Stimulated activated CD8-positive, alpha-beta memory T cell treated with anti-CD3 and anti-CD28 coated beads, Interleukin-4, amount 100 ng/mL, for 1 hour (primary cell): ENCODE measurements at places on chromosomes 12 and 14.

- DNase-seq: no peak
Measured at GRCh38 chr14:53391156-53391555, 238.0 kb upstream of the DDHD1 start.

GRCh38 chr12:12822886-12823285 is 9.7 kb downstream of the DDX47 start:
- DNase-seq: no peak

GRCh38 chr12:47652521-47653234 is 53.2 kb downstream of the RPAP3 start:
- DNase-seq: no peak

DNA sequence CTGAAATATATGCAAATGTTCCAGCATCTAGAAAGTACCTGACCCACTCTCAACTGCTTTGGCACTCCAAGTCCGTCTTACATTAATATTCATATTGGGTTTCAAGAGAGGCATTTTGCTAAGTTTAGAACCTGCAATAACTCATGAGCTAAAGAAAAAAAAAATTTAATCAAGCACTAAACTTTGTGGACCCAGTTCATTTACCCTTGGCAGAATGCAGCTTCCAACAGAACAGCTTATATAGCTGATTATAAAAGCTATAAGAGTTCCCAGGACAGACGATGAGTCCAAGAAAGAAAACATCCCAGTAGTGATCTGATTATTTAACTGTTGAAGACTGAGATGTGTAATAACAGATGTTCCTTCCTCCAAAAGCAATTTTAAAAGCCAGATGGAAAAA is 592.0 kb downstream of the KCNH5 start:
- no peak for DNase-seq

DNA sequence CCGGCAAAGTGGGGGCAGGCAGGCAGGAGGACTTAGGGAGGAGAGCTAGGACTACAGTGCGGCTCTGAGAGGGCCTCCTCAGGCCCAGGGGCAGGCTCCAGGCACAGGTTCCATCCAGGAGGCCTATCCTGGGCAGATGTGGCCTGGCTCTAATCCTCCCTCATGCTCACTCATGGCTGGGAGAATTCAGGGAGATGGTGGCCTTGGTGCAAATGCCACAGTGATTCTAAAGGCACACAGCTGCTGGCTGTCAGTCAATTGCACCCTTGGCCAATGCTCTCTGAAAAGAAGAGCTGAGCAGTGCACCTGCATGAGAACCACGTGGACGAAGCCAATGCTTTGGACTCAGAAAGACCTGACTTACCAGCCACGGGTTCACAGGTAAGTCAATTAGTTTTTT is 89.6 kb downstream of the C12orf75 start:
- DNase-seq: no peak

- no peak for DNase-seq
Measured at GRCh38 chr12:52946334-52946733, 2.6 kb upstream of the KRT18 start.

DNA sequence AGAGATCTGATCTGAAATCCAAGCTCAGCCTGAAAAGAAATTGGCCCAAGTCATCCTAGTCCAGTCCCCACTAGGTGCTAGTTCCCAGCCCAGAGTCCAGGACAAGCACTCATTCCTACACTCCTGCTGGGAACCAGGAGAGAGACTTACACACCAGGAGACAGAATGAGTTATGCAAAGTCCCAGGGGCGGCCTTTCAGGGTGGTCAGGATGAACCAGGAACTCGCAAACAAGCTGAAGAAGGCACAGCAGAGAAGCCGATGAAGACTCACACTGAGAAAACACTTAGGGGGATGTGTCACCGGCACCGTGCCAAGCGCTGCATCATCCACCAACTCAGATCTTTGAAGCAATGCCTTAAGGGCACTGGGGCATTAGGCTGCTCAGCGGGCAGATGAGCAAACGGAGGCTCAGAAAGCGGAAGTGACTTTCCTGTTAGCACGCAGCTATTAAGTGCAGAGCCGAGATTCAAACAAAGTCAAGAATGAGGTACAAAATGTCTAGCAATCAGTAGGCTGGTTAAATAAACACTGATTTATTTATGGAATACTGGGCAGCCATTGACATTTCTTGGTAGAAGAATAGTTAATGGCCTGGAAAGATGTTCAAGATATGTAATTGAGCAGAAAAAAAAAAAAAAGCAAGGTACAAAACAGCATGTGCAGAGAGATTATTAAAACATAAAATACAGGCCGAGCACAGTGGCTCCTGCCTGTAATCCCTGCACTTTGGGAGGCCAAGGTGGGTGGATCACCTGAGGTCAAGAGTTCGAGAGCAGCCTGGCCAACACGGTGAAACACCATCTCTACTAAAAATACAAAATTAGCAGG is 78.7 kb downstream of the LRRC74A start:
- peak; percentile 52 for DNase-seq

- DNase-seq: no peak
Measured at GRCh38 chr12:87217491-87217890, 811.7 kb downstream of the C12orf50 start.

DNA sequence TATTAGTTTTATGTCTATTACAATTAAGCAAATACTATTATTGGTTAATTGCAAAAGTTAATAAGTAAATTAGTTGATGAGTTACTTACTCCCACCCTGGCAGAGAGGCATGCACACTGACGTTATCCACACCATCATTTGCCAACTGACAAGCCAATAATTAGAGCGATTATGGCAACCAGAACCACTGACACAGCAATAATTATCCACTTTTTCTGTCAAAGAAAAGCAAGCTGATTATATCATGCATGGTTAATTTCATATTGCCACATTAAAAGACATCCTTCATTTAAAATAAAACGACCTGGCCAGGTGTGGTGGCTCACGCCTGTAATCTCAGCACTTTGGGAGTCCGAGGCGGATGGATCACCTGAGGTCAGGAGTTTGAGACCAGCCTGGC is 43.1 kb downstream of the STX2 start:
- DNase-seq: no peak

DNA sequence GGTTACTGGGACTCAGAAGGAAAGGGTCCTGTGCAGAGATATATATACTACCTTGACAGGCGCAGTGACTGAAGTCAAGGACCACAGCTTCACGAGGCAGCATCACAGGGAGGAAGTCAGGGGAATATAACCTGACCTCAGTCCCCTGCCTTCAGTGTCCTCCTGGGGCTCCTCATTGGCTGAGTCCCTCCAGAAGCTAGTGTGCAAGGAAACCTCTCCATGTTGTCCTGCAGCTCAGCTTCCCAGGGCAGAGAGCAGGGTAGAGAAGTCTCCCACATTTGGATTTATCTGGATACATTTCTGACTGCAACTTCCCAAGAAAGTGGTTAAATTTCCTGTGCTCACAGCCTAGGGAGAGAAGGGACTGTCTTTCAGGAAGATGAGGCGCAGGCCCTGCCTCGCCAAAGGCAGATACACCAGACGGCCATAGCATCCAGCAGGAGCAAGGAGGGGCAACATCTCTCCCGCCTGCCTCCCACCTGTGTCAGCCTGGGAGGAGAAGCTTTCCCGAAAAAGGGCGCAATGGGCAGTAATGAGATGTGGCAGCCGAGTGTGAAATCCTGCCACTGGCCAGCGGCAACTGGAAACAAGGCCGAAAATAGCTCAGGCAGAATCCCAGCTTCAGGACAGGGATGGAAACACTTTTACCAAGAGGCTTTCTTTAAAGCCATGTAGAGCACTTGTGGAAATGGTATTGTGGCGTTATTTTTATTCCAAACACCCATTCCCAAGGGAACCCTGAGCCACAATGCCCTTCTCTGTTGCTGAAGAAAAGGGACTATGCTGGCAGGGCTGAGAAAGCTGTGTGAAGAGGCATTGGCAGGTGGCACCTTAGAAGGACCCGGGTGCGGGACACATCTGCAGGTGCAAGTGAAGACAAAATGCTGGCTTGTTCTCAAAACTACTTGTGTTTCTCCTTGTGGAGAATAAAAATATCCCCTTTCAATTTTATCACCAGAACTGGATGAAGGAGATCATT is 54.9 kb upstream of the HIF1A start:
- DNase-seq: no peak

DNA sequence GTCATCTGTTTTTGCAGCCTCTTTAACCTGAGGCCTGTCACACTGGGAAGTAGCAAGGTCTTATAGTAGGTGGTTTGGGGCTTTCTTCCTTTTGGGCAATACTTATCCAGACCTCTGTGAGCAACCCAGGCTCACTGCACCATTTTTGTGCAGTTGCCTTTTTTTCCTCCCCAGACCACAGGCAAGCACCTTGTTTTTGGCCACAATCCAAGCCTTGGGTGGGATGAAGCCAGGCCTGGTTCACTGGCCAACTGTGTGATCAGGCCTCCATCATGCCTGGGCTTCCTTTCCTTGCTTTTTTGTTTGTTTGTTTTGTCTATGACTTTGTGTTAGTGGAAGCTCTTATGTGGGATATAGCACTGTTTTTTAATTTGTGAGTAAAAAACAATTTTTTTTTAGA is 71.7 kb downstream of the DNAH10 start:
- DNase-seq: no peak

DNA sequence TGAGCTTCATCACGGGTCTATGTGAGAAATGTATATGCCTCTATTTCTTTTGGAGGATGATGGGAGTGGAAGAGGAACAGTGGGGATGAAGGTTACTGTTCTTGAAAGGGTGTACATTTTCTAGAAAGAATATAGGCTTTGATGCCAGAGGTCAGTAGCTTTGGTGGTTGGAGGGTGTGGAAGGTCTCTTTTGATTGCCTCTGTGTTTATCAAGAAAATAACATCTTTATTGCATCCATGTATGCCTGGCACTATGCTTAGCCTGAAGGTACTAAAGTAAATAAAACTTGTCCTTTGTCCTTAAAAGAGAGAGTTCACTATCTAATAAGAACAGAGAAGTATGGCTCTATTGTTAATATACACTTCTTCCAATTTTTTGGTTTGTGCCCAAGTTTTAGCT is 201.8 kb downstream of the NUBPL start:
- no peak for DNase-seq

DNA sequence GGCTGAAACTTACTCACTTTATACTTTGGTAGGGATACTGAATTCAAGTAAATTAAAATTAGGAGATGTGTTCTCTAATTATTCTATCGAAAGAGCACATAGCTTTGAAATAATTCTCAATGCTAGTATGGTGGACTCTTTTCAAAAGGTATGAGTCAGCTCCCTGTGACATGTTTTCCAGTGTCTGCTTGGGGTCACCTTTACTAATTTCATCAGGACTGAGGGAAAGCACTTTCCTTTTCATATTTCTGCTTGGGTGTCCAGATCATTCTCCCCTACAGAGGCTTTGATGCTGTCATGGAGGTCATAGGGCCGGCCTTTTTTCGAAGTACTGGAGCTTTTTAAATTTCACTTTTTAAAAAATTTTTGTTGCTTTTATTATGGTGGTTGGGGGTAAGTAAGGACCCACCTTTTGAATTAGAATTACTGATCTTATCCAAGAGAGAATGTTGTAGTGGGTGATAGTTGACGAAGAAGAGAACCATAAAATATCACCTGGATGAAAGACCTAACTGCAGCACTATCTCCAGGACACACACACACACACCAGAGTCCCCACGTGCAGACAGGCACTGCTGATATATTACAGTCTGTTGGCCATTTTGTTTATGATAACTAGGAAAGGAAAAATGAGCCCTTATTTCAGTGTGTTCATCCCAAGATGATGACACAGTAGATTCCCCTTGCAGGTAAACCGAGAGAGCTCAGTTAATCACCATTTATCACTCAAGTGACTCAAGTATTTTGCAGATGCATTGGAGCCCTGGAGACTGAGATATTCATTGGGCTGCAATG is 558.6 kb downstream of the DIO2 start:
- DNase-seq: no peak

GRCh38 chr12:46830731-46831334 is 5.0 kb upstream of the SLC38A4 start:
- DNase-seq: no peak

GRCh38 chr12:10636611-10637010 is 23.2 kb upstream of the MAGOHB start:
- DNase-seq: no peak

DNA sequence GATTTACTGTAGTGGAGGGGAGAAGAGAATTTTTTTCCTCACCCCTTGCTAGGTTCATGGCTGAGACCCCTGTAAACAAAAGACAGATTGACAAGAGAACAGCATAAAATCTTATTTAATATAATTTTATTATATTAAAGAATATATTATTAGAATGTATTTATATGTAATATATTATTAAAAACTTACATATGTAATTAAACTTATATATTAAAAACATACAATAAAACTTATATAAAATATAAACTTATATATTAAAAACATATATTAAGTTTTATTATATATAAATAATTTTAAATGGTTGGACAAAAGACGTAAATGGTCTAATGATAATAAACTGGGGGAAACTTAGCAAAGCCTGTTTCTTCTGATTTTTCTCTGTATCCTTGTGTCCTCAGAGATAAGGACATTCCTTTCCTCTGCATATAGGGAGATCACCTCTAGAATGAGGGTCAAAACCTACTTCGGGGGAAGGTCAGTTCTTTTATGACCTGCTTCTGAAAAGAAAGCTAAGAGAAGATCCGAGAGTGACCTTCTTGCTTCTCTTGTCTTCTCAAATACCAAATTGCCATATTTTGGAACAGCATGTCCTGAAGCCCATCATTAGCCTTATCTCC is 8.9 kb upstream of the PPM1H start:
- no peak for DNase-seq

GRCh38 chr12:27488479-27488878 is 35.5 kb upstream of the PPFIBP1 start:
- DNase-seq: no peak

DNA sequence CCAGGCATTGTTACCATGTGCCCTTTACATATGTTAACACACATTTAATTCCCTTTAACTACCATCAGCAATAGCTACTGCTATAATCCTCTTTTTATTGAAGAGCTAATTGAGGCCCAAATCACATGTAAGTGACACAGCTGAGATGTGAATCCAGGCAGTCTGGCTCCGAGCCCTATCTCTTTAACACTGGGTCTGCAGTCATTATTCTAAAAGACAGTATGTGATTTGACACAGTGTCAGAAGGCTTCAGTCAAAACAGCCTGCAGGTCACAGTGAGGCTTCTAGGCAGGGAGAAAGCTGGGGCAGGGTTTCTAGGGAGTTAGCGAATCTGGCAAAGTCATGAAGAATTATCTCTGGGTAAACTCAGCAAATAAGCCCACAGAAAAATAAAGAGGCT is 148.2 kb downstream of the KIF21A start:
- no peak for DNase-seq

DNA sequence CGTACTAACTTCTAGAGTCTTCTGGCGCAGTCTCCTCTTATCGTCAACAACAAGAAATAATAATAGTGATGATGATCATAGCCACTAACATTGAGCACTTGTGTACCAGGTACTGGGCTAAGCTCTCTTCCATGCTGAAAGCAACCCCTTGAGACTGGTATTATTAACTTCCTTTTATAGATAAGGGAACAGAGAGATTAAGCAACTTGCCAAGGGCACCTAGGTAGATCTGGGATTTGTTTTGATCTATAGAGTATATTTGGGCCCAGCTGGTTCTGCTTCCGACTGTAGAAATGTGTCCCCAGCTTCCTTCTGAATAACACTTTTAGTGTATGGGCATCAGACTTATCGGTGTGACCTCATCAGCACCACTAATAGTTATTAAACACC is 1.1 kb upstream of the ZNF219 start:
- DNase-seq: no peak
